ENCODE measurements at places on chromosomes 1 and 21.

GRCh38 chr1:117971777-117972176, 42.2 kb downstream of the WDR3 start:
- no peak for DNase-seq

DNA sequence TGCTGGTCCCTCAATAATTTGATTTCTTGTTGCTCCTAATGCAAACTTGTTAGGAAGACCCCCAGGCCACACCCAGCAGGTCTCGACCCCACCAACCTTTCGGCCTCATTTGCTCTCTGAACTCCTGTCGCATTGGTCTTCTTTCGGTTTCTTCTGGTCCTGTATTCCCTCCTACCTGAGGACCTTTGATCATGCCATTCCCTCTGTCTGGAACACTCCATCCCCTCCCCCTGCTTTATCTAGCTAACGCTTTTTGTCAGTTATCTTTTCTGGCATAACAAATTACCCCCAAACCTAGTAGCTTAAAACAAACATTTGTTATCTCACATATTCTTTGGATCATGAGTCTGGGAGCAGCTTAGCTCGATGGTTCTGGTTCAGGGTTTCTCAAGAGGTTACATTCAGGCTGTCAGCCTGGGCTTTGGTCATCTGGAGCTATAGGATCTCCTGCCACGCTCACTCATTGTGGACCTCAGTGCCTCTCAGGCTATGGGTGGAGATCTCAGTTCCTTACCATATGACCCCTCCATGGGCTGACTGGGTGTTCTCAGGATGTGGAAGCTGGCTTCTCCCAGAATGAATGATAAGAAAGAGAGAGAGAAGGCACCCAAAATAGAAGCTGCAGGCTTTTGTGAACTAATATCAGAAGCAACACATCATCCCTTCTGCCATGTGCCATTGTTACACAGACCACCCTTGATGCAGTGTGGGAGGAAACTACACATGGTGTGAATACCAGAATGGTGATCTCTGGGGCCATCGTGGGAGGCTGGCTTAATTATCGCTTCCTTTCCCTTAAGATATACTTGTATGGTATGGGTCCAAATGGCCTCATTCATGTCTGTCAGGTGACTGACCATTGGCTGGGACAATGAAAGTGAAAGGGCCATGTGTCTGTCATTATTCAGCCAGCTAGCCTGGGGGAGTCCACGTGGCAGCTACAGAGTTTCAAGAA, 29.1 kb upstream of the BCAR3 start:
- DNase-seq, result no peak

DNA sequence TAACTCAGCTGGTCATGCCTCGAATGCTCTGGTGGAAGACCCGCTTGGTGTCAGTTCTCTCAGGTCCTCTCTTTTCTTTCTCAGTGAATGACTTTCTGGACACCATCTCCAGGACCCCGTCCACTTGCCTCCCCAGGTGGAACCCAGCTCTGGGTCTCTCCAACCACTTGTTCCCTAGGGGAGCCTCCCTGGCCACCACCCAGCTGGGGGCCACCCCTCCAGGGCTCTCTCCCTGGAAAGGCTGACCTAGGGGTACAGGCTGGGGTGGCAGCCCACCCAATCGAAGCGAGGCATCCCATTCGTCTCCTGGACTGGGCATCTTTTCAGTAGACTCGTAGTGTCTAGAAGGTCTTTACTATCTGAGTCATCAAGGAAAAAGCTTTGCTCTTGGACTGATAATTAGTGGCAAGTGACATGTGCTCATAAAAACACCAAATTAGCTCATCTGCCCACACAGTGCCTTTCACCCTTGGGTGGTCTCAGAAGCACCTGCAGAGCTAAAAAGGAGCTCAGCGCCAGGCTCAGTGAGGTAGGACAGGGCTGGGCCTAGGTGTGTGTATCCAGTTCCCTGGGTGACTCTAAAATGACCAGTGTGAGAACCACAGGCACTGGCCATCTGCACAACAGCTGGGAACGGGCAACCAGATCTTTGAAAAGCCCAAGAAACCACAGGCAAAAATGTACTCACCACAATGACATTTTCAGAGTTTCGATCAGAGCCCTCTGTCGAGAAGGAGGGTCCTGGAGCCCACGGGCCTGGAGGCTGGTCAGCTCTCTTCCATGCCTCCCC, 2.4 kb upstream of the PDXK start:
- peak; percentile 74 for DNase-seq

DNA sequence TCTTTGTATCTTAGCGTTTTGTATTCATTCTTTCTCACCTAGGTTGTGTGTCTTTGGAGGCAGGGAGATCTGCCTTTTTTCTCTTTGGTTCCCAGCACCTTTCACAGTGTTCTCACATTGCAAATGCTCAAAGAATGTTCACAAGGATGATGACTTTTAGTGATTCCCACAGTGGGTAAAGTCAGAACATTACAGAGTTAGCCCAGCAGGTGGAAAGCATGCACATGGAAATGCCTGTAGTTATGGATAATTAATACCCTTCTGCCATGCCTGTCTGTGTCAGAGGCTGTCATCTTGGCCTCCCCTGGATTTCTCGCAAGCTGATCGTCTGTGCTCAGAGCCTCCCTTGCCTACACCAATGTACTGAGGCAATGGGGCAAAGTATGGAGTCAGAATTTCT, 458.9 kb downstream of the LMO4 start:
- no peak for DNase-seq

DNA sequence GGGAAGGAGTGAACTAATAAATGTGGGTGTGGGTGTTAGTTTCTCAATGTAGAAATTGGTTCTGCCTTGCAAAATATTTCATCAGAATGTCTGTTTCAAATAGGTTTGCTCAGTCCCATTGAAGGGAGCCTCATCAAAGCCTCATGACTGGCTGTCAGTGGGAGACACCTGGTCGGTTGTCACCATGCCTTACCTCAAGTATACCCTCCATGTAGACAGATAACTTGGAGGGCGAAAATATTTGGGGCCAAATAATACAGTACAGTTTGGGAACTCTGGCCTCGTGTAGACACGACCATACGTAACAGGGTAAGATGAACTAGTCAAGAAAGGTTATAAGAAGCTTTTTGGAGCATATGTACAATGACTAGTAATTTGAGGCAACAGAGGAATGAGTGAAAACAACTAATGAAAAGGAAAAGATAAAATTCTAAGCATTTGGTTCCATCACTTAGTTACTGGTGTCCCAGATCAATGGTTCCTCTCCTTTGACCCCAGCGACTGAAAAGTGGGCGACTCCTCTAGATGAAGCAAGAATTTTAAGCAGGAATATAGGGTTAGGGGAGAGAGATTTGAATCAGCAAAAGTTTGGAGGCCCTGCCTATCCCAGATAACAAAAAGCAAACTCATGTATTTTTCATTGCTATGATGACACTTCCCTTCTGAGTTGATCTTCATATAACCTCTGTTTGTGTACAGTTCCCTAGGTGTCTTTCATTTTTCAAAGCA, 163.9 kb downstream of the LRRC40 start:
- DNase-seq, result no peak

DNA sequence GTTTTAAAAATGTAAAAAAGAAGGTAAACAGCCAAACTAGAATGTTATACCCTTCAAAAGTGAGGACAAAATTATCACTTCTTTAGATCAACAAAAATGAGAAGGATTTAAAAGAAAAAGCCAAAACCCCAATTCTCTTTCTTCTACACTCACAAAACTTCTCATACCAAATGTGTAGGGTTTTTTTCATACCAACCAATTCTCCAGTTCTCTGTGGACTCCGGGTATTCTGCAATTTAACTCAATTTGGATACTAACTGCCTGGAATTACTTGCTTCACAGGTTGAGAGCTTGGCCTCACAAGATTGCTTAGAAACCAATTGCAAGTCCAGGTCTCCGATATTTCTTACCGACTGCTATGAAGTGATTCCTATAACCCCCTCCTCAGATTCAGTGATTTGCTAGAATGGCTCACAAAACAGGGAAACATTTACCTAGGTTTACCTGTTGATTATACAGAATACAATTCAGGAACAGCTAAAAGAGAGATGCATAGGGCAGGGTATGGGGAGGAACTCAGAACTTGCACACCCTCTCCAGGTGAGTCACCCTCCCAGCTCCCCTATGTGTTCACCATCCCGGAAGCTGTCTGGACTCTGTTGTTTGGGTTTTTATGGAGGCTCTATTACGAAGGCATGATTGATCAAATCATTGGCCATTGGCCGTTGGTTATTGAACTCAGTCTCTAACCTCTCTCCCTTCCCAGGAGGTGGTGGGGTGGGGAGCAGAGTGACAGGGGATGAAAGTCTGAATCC, 67.1 kb downstream of the CAMTA1 start:
- no peak for DNase-seq

- no peak for DNase-seq
Observed at GRCh38 chr1:88217386-88217785, 466.7 kb upstream of the PKN2 start.

DNA sequence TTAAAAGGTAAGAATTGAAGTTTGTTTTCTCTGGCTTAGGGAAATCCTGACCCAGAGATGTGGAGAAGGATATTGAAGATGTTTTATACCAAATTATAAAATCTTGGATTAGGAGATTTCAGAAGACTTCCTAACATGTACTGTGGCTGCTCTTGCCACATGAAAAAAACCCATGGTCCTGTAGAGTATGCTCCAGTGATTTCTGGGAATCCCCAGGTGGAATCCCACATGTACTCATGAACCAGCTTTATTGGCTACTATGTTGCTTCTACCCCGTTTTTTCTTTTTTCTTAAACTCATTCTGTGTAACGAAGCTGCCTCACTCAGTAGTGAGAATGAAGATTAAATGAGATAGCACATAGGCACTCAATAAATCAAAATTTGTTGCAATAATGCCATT, 132.7 kb upstream of the SGIP1 start:
- no peak for DNase-seq

DNA sequence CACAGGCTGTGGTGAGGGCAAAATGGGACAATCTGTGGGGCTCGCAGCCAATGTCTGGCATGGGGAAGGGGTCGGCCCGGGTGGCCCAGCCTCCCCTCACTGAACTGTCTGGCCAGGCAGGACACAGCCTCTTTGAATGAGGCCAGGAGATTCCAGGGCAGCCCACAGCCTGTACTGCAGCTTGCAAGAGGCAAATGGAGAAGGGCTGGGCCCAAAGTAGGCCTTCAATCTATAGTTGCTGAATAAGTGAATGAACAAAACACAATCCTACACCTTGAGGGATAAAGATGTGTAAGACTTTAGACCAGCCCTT, 23.2 kb downstream of the SLC27A3 start:
- no peak for DNase-seq

GRCh38 chr1:109391157-109391556, 6.6 kb downstream of the SORT1 start:
- DNase-seq, result peak; percentile 37

DNA sequence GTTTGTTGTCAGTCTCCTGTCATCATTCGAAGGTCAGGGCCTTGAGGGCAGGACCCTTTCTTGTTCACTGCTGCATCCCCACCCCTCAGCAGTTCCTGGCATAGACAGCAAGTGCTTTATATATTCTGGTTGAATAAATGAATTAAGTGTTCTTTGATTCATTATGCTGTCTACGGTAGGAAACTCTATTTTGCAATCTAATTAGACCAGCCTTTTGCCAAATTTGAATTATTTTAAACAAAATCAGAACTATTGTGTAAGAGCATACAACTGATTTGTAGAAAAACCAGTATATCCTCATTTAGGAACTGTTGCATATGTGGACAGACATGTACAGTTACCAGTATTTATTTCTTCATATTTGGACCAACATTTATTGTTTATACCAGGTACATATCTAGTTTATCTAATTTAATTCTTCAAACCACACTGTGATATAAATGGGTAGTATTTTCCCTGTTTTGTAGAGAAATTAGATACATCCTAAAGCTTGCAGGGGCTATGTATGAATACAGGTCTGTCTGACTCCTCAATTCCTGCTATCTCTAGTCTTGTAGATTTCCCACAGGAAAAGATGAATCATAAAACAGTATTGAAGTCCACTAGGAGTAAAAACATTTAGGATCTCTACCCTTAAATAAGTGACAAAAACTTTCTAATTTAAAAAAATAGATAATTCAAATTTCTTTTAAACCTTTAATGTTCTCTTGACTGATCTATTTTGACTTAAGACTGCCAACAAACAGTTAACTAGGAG, 10.4 kb downstream of the MGST3 start:
- DNase-seq, result no peak

- DNase-seq, result no peak
Observed at GRCh38 chr1:1918901-1919303, at the start of gene TMEM52. Gene TMEM52, minus strand, starts transcription at chr1:1919279. Its CDS starts 14 bp downstream, at chr1:1919265.

DNA sequence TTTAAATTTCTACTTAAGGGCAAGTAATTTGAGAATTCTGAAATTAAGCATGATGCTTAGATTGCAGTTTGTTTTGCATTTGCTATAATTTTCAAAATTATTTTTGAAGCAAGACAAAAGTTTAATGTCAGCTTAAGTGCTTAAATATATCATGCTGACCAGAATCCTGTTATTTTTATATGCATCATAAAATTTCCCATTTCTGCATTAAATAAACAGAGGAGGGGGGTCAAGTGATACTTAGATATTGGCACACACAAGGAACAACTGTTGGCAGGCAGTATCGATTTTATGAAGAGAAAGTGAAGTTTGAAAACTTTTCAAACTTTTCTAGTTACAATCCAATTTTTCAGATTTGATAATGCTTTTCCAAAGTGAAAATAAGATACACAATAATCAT, 61.0 kb downstream of the MIER1 start:
- no peak for DNase-seq

DNA sequence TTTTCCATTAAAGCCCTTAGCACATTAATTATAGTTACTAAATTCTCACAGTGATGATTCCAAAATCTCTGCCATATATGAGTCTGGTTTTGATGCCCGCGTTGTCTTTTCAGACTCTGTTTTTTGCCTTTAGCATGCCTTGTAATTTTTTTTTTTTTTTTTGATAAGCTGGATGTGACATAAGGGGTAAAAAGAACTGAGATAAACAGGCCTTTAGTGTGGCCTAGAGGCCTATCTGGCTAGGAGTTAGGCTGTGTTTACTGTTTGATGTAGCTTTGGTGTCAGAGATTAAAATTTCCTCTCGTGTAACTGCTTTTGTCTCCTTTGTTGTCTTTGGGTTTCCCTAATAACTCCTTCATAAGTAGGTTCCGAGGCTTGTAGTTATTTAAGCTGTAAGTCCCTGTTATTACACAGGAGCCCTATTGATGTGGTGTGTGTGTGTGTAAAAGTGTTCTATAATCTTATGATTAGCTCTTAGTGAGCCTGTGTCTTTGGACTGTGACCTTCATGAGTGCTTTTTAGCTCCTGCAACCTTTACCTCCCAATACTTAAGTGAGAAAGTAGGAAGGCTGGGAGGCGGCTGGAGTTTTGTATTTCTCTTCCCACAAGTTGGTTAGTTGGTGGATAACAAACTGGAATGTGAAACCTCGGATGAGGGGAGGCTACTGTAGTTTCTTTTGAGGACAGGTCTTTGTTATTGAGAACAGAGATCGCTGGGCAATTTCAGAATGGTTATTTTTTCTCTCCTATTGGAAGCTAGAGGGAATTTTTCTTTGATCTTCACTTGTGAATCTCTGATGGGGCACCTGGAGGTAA, 19.3 kb downstream of the HS2ST1 start:
- no peak for DNase-seq

GRCh38 chr1:56173736-56174135, 405.6 kb downstream of the PLPP3 start:
- no peak for DNase-seq

- no peak for DNase-seq
Observed at GRCh38 chr1:87673309-87673708, 344.6 kb downstream of the LMO4 start.
